ENCODE measurements at places on chromosomes 2 and 18.

- DNase-seq, result no peak
Measured at GRCh38 chr2:220005362-220005761, 377.9 kb downstream of the SLC4A3 start.

DNA sequence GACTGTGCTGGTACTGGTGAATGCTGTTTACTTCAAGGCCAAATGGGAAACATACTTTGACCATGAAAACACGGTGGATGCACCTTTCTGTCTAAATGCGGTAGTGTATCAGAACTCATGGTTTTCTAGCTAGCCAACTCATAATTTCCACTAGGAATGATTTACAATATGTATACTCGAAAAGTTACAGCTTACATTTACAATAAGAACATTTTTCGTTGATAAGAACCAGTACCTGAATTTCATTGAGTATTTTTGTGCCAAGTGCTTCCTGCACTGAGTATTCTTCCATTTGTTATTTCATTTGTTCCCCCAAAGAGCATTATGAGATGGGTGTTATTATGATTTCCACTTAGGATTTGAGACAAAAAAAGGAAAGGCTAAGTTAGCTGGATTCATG is 21.9 kb downstream of the SERPINB12 start:
- no peak for DNase-seq

GRCh38 chr2:229176136-229176535 is 95.0 kb downstream of the PID1 start:
- DNase-seq, result no peak

DNA sequence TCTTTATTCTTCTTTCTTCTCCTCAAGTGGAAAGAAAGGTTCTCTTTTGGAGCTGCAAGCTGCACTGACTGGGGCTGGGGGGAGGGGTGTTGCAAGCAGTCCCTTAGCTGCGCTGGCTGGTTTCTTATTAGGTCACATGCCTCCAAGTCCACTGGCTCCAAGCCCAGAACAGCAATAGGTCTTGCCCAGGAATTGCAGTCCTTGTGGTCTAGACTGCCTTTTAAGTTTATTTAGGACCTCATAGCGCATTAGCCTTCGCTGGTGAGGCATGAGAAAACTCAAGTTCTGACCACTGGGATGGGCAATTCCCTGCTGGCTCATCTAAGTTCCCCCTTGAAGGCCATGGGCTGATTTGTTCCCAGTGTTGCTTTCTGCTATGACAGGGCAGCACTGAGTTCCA is 138.6 kb upstream of the SCN7A start:
- no peak for DNase-seq

GRCh38 chr2:161135951-161136593 is 24.2 kb upstream of the TANK start:
- no peak for DNase-seq

GRCh38 chr18:8480506-8481328 is 128.5 kb upstream of the RAB12 start:
- DNase-seq, result no peak

DNA sequence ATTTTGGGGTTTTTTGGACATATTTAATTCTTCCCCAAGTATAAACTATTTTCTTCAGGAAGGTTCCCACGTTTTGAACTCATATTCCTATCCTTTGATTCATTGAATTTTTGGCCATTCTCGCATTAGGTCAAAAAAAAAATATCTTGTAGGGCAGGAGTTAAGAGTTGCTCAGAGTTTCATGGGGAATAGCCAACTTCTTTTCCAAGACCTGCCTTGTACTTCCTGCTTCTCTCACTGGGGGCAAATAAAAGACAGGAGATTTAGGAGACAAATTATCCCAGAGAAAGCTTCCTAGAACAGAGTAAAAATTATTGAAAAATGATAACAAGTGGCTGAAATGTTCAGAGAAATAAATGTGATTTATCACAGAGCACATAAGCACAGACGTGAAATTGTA is 55.2 kb upstream of the BCL11A start:
- no peak for DNase-seq

- DNase-seq, result peak; percentile 78
Measured at GRCh38 chr2:157628477-157629415, at the start of gene ACVR1C. TSS of gene ACVR1C (minus strand) at chr2:157628864. CDS start at chr2:157628644, 220 bp downstream.

- no peak for DNase-seq
Measured at GRCh38 chr2:20538308-20539132, 91.6 kb downstream of the RHOB start.

GRCh38 chr2:100529900-100530299 is 32.9 kb upstream of the PDCL3 start:
- DNase-seq, result no peak

- DNase-seq, result no peak
Measured at GRCh38 chr18:66990909-66991308, 387.0 kb upstream of the CDH19 start.

GRCh38 chr2:9422321-9423099 is 818 bp downstream of the ITGB1BP1 start:
- peak; percentile 50 for DNase-seq

- no peak for DNase-seq
Measured at GRCh38 chr2:14420851-14421250, 211.7 kb upstream of the LRATD1 start.

- no peak for DNase-seq
Measured at GRCh38 chr18:77870199-77870598, 620.6 kb downstream of the GALR1 start.

GRCh38 chr2:191463790-191464189 is 214.1 kb upstream of the NABP1 start:
- DNase-seq, result no peak

DNA sequence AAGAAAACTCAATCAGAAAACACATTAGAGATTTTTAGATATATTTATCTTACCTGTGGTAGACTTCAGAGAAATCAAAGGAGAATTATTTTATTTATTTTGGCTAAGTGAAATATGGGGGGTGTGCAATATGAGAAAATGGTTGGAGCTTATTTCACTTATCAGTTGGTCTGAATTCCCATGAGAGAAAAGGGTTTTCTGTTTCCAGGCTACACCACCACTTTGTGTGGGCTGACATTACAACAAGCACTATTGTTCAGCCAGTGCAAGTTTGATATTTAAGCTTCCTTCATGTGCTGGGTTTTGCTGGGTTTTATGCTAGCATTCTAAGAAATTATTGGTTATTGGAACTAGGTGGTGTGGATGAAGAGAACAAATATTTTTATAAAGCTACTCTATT is 33.5 kb downstream of the RMND5A start:
- DNase-seq, result no peak

GRCh38 chr2:6564326-6564725 is 301.4 kb downstream of the CMPK2 start:
- DNase-seq, result no peak

DNA sequence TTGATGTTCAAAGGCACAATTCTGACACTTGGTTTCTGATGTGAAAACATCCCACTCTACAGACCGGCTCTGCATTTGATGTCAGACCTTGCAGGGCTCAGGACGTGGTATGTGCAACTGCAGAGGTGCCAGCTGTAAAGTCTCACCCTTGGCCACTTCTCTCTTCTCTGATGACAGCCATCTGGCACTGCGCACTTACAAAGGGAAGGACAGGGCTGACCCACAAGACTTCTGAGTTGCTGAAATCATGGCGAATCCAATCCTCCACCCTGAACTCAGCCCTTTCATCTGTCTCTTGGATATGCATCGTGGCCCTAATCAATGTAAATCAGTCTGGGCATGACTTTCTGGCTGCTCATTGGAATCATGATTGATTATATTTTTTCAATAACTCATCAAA is 82.5 kb downstream of the SEPTIN10 start:
- no peak for DNase-seq

- DNase-seq, result no peak
Measured at GRCh38 chr2:20596193-20596972, 54.5 kb downstream of the HS1BP3 start.

GRCh38 chr18:824179-824578 is 12.1 kb upstream of the YES1 start:
- DNase-seq, result no peak

DNA sequence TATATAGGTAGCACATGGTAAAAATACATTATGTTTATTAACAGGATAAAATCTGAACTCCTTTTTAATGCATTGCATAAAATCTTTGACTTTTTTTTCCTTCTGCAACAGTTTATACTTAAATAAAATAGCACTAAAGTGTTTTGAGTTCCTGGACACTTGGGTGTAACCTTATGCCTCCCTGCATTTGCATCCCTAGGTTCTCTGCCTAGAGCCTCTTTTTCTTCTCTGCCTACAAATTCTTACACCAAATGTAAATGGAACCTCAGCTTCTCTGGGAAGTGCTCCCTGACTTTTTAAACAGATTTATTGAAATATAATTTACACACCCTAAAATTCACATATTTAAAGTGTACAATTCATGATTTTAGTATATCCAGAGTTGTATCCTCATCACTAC is 1017.6 kb downstream of the CNTNAP5 start:
- no peak for DNase-seq

DNA sequence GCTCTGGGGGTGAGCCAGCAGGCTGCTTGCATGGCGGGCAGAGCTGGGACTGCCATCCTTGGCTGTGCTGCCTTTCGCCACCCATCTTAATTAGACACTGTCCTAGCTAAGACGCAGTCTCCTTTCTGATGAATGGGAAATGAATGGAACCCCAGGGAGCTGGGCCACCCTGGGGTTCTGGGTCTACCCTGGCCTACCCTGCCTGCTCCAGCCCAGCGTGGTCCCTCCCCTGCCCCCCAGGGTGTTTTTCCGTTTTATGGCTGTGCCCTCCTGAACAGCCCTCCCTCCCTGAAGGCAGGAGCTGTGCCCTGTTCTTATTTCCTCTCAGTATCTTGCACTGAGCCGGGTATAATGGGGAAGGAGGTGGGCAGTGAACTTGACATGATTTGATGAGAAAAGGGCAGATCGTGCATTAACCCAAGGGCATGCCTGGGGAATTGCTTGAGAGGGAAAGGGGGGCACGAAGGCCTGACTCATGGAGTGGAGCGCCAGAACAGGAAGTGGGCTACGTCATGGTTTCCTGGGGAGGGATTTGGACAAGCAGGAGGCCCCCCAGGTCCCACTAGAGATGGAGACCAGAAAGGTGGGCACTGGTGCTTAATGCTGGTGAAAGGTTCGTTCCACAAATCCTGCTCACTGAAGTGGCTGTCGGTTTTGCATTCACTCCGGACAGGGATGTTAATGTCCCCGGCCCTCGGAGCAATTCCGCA is 165.0 kb downstream of the KLHL29 start:
- DNase-seq, result no peak

DNA sequence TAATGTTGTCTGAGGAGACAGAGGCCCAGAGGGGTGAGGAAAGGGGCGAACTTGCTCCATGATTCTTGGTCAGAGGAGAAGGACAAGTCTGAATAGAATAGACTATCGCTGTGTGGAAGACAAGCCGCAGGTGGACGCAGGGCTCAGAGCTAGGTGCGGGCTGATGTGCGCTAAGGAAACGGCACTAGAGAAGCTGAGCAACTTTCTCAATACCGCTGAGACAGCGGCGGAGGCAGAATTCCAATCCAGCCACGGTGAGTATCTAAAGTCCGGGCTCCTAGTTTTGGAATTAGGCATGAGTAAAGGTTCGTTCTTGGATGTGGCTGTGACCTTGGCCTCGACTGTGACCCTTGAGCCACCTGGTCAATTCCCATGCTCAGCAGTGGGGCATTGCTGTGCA is 47.8 kb downstream of the CAPN13 start:
- DNase-seq, result no peak

DNA sequence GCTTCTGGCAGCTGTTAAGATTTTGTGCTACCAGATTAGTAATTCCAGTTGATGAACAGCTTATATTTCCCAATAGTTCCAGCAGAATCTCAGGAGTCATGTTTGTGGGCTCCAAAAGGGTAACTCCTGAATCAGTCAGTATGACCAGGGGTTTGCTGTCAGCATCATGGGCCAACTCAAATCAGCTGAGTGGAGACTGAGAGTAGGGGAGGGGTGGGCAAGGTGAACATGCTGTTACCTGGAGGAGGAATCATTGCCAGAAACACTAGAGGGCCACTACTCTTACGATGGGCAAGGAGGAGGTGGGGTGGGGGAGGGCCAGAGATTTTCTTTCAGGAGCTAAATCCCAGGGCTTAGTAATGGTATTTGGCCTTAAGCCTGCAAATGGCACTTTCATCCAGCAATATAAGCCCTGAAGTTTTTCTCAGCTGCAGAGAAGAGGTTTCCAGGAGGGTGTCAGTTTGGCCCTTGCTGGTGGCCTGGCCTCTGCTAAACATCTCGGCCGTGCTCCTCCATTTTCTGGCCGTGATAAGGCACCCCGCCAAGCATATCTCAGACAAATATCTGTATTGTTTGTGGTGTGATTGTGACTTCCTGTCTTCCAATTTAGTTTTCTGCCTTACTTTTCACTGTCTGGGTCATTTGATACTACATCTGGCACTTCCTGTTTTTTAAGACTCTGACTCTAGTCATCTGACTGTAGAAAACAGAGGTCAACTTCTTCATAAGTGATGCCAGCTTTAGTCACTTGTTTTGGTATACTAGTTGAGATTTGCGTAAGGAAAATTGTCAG is 120.5 kb upstream of the CXCR4 start:
- DNase-seq, result peak; percentile 77

GRCh38 chr2:12320991-12321641 is 395.6 kb upstream of the TRIB2 start:
- DNase-seq, result no peak

DNA sequence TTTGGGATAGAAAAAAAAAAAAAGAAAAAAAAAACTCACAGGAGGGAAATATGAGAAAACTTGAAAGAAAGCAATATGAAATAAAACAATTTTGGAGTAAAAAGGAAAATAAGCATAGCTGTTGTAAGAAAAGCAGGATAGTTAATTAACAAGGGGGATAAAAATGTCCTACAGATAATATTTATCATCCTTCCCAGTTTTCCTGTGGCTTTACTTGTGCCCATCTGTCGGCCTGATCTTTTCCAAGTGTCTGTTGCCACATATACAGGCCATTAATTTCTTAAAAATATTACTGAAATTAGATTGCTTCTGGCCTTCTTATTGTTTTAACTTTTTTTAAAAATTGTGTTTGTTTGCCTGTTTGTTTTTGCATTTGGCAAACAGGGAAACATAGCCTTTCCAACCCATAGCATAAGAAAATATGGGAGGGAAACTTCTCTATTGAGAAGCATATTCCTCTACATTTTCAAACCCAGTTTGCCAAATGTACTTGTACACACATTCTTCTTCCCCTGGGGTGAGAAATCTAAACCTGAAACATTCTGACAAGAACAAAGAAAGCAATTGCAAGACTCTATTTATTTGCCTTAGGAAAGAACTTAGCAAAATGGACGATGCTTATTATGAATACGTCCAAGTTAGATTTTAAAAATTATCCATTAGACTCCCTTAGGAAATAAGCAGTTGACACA is 272.3 kb downstream of the CDH20 start:
- DNase-seq, result no peak

- DNase-seq, result no peak
Measured at GRCh38 chr2:26521054-26521912, 43.4 kb upstream of the OTOF start.

DNA sequence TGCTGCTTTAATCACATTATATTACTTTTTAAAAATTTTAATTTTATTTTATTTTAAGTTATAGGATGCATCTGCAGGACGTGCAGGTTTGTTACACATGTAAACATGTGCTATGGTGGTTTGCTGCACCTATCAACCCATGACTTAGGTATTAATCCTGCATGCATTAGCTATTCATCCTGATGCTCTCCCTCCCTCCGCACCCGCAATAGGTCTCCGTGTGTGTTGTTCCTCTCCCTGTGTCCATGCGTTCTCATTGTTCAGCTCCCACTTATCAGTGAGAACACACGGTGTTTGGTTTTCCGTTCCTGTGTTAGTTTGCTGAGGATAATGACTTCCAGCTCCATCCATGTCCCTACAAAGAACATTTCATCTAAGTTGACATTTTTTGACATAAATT is 283.2 kb downstream of the CYRIA start:
- DNase-seq, result no peak

- no peak for DNase-seq
Measured at GRCh38 chr2:95079199-95079683, 42.4 kb downstream of the MRPS5 start.
